ENCODE measurements at places on chromosomes 11 and 22. TPM values are rescaled to one million over a fixed set of nuclear protein-coding genes. Genes with fewer than 3 reads are reported as not detected.

DNA sequence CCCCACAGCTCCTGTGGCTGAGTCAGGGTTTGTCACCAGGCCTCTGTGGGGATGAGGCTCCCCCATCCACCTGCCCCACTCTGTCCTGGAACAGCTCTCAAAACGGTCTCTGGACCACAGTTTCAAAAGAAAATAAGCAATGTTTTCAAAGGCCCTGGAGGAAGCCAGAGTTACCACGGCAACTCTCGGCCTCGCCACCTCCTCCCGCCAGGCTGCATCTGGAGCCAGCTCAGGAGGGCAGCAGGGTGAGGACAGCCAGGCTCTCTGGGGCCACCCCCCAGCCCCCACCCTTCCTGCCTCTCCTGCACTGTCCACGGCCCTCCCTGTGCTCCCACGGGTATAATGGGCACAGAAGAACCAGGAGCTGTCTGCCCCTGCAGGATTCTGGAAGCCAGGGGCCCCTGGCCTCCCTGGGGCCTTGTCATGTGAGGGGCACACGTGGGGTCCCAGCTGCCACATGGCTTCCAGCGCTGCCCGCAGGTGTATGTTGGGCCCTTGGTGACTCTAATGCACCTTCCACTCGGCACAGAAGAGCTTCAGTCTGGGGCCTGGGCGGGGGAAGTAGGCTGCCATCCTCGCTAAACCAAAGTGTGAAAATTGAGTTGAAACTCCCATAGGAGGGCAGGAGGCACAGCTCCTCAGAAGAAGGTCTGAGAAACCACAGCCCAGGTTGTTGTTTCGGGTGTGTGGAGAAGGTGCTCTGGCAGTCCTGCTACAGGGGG lies 10.3 kb downstream of the CD81 start:
- no peak for DNase-seq

DNA sequence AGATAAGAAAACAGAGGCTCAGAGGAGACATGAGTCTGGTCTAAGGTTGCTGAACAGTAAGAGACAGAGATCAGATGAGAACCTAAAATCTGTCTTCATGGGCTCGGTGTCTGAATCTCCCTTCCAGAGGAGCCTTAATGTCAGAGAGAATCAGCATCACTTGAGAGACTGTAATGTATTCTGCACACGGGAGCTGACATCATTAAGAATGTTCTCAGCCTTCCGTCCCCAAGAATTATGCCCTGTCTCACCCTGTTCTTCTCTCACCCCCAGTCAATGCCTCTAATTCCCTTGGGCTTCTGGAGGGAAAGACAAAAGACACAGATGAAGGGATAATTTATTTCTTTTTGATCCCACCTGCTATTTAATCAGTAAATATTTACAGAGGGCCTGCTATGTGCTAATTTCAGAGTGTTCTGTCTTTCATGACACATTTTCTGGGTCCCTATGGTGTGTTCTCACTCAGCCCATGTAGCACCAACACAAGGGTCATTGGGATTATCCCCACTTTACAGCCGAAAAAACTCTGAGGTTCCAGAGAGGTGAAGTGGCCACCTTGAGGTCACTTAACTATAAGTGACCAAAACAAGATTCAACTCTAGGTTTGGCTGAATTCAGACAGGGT lies 61.8 kb downstream of the CD82 start:
- DNase-seq: no peak

DNA sequence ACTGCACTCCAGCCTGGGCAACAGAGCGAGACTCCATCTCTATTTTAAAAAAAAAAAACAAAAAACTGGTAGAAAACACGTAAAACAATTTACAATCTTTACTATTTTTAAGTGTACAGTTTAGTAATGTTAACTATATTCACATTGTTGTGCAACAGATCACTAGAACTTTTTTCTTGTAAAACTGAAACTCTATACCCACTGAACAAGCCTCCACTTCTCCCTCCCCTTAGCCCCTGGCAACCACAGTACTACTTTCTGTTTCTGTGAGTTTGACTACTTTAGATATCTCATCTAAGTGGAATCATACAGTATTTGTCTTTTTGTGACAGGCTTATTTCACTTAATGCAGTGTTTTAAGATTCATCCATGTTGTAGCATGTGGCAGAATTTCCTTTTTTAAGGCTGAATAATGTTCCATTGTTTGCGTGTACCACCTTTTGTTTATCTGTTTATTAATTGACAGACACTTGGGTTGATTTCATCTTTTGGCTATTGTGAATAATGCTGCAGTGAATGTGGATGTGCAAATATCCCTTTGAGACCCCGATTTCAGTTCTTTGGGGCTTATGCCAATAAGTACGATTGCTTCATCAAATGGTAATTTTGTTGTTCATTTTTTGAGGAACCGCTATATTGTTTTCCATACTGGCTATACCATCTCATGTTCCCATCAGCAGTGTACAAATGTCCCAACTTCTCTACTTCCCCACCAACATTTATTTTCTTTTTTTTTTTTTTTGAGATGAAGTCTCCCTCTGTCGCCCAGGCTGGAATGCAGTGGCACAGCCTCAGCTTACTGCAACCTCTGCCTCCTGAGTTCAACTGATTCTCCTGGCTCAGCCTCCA lies 11.0 kb downstream of the DDB2 start:
- DNase-seq: no peak

DNA sequence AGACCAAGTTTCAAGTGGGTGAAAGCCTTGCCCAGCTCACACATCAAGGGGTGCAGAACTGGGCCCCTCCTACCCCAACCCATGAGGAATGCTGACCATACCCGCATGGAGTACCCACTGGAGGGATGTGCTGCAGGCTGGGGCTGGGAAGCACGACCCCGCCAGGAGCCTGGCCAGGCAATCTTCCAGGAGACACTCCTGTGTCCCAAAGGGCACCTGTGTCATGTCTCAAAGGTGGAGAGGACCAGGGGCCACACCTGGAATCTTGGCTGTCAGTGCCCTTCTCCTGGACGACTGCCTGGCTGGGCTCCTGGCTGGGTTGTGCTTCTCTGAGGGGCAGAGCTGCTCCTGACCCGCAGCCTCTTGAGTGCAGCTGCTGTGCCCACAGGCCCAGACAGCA lies 6.7 kb downstream of the ARAP1 start:
- no peak for DNase-seq

DNA sequence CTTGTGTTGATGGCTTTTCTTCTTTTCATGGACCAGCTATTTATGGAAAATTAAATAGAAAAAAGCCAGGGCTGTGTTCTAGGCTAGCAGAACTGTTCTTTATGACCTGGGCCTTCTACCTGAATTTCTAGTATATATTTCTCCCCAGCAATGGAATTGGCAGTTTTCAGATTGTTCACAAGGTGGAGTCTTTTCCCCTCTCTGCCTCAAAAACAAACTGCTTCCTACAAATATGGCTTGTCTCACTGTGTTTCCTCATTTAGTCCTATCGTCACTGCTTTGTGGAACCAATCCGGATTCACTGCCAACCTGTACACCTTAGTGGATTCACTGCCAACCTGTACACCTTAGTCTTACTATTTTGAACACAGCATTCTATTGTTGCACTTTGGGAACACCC lies 5.0 kb upstream of the APOL5 start:
- no peak for DNase-seq

MS4A12 gene
- total RNA-seq: not detected

MPEG1 gene
- total RNA-seq: not detected

B4GALNT4 gene
- total RNA-seq: 3.0 TPM

E2F8 gene
- total RNA-seq: 7.7 TPM

Measured in Daoy (cell line).